ENCODE measurements at places on chromosomes 1 and 21.

DNA sequence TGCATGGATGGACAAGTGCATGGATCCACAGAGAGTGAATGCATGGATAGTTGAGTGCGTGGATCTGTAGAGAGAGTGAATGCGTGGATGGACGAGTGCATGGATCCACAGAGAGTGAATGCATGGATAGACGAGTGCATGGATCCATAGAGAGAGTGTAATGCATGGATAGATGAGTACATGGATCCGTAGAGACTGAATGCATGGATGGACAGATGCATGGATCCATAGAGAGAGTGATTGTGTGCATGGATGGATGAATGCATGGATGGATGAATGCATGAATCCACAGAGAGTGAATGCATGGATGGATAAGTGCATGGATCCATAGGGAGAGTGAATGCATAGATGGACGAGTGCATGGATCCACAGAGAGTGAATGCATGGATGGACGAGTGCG is 153.8 kb downstream of the PCBP3 start:
- DNase-seq = no peak

GRCh38 chr1:228259368-228259894 is 51.6 kb downstream of the OBSCN start:
- no peak for DNase-seq

DNA sequence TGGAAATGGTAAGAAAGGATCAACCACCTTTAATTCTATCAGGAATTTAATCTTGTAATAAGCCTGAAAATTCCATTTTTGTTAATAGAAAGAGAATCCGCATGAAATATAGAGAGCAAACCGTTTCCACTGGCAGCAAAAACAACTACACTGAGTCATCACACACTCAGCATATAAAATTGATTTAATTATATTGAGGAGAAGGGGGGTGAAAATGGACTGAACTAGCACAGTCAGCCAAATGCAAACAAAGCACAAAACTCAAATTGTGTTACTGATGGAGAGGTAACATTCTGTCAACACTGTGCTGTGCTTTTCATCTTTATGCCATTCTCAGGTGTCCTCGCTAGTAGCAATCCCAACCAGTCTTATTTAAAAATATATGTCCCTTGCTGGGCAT is 1583.9 kb downstream of the MRPL39 start:
- DNase-seq = no peak

GRCh38 chr1:168227620-168228019 is 1.8 kb downstream of the SFT2D2 start:
- no peak for DNase-seq

DNA sequence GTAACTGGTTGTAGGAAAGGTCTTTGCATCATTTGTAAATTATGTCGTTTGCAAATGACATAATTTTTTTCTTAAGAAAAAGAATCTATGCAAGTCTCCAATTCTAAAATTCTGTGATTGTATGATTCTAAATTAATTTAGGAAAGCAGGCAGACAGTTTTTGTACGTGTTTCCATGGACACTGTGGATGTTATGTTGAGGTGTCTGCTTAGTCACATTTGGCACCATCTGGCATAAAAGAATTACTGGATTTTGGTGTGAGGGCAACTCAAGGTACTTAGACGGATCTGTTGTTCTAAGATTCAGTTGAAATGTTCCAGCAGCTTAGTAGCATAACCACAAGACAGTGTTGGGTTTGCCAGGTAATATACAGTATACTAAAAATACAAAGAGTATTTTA is 42.5 kb downstream of the C1orf21 start:
- no peak for DNase-seq

DNA sequence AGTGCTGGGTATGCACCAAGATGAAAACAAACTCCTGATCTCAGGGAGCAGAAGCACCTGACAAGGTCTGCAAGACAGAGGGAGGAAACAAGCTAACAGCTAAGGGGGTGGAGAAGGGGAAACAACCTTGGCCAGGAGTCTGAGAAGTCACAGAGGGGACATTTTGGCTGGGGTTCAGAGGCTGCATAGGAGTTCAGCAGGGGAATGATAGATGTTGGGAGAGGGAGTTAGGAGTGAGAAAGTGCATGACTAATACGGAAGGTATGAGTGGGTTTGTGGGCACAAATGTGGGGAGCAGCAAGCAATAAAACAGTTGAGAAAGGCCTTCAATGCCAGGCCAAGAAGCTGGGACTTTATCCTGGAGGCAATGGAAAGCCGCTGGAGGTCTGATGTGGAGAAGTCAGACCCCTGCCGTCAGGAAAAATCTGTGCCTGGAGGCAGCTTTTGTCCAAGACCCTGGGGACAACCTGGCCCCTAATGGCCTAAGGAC is 16.4 kb downstream of the EPHA2 start:
- no peak for DNase-seq

GRCh38 chr1:59738152-59738551 is 76.6 kb upstream of the HOOK1 start:
- no peak for DNase-seq

DNA sequence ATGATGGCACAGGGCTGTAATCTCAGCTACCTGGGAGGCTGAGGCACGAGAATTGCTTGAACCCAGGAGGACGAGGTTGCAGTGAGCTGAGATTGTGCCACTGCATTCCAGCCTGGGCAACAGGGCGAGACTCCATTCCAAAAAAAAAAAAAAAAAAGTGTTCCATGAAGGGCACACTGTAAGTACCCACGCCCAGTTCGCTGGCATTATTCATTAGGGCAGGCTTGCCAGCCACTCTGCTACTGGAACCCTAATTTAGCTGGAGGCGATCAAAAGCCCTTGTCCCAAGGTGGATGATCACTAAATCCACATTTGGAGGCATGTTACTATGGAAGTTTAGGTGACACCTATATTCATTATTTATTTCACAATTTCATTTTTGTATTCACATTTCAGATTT is 5.0 kb downstream of the IFNLR1 start:
- DNase-seq = no peak

GRCh38 chr1:111242805-111243523 is 15.5 kb downstream of the CHI3L2 start:
- DNase-seq = no peak

DNA sequence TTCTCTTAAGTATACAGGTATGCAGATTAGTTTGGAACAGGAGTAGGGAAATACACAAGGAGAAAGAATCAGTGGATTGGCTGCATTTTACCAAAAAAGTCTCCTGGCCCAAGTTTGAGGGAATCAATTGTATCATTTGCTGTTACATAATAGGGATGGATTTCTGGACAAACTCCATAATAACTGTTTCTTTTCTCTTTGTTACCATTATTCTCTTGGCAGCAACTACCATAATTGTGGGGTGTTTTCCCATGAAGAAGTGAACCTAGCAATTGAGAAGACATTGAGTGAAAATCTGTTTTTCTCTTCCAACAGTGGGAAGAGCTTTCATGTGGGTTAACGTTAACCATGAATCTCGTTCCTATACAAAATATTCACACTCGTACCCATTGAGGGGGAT is 46.4 kb upstream of the DPT start:
- DNase-seq = no peak

- peak; percentile 7 for DNase-seq
Measured at GRCh38 chr1:91684481-91685196, 184.0 kb downstream of the CDC7 start.

DNA sequence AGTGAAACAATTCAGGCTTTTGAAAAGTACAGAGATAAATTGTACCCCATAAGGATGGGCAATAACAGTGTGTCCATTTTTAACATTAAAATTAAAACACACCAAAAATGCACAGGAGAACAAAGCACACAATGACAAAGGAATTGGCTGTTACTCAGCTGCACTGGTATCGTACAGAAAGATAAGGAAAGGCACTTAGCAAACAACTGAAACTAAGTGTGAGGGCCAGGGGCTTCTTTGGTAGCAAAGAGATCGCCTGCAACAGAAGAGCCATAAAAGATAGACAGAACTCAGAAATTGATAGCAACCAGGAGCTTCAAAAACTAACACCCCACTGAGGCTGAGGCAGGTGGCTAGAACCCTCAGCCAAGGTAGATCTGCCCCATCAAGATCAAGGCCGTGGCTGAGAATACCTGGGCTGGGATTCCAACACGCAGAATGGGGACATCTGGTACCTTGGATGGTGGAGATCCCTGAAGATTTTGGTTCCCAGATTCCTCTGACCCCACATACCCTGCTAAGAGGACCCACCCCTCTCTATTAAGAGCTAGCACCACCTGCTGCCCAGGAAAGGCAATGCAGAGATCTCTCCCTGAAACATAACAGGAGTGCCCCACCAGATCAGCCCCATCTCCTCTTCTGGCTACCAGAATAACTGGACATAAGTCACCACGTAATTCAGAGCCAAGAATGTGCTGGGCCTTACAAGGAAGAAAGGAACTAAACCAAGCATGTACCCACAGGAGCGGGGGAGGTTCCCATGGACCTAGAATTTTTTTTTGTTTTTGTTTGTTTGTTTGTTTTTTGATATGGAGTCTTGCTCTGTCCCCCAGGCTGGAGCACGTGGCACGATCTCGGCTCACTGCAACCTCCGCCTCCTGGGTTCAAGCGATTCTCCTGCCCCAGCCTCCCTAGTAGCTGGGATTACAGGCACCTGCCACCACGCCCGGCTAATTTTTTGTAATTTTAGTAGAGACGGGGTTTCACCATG is 16.2 kb downstream of the PLEKHO1 start:
- DNase-seq = peak; percentile 56

- peak; percentile 64 for DNase-seq
Measured at GRCh38 chr1:23980728-23981070, 572 bp upstream of the SRSF10 start.

DNA sequence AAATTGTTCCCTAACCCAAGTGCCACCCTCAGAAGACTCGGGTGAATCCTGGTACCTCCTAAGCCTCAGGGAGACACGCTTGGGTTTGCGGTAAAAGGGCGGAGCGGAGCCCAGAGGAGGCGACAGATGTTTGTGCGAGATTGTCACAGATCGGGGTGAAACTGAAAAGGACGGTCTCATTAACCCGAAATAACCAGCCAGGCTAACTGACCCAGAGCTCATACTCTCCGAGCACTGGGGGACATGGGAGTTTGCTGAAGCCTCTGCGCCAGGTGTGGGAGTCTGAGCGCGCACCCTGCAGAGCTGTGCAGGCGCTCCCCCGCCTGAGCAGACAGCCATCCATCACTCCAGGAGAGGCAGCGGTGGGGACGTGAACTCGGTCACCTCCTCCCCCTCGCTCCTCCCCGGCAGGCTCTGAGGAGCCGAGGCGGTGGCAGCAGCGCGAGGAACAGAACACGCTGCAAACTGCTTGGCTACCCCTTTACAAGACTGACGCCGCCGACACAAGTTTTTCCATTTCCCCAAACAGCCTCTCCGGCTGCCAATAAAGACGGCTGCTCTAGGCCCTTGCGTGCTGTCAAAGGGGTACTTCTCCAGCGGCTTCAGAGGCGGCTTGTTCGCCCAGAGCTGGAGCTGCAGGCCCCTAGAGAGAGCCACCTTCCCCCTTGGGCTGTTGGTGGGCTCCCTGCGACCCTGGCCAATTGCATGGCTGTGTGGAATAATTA is 43.5 kb downstream of the RRAGC start:
- DNase-seq = no peak

DNA sequence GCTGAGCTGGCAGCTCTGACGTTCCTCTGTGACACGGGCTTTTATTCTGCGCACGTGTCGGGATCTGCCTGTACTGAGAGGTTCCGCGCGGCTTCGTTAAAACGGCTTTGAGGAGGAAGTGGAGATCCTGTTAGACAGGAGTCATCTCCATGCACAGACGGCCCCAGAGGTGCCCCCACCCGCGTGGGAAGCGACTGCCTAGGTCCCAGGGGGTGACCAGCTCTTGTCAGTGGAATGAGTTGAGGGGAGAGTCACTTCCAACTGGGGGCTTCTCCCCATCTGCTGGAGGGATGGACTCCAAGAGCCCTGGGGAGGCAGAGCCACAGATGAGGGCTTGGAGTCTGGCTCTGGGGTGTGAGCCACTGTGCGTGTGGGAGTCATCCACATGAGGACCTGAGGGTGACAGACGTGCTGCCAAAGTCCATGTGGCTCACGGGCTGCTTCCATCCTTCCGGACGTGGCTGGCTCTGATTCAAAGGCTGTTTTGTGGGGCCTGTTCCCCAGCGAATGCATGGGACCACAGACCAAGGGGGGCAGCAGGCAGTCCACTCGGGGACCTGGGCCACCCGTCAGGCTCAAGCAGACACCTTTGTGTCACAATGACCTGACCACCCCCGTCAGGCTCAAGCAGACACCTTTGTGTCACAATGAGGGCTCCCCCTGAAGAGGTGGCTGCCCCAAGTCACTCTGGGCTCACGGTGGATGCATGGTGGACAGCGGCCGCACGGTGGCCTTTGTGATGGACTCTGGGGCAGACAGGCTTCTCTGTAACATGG is 26.8 kb downstream of the PTTG1IP start:
- peak; percentile 34 for DNase-seq

- DNase-seq = no peak
Measured at GRCh38 chr1:170125269-170125668, 20.5 kb upstream of the NTMT2 start.

DNA sequence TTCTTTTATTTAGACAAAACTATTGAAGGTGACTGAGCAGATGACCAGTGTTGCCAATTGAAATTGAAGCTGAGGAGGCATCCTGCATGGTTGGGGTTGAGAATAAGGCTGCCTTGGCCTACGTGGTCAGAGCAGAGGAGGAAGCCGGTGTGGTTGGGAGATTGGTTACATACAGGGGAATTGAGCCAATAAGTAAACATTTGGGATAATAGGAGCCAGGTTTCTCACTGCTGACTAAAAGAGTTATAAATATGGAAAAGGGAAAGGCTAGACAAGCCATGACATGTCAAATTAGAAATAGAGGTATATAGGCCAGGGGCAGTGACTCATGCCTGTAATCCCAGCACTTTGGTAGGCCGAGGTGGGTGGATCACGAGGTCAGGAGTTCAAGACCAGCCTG is 15.8 kb downstream of the SNX7 start:
- DNase-seq = no peak

DNA sequence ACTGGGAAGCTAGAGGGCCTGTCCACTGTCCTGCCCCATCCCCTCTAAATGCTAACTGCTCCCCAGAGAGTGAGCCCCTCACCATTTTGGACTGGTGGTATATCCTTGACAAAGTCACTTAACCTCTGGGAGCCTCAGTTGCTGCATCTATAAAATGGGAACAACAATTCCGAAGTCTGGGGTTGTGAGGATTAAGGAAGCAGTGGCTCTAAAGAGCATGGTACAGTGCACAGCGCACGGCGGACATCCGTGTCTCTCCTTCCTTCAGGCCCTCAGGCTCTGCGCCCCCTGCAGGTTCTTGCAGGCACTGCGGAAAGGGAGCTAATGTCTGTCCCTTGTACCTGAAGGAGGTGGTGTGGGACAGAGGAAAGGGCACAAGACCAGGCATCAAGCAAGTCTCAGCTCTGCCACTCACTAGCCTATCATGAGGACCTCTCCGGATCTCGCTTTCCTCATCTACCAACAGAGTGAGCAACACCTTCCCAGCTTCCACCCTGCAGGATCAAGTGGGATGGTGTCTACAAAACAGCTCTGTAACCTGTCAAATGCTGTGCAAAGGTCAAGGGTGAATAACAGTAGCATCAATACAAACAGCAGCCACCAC is 20.1 kb downstream of the ECE1 start:
- DNase-seq = peak; percentile 85

- no peak for DNase-seq
Measured at GRCh38 chr1:9352377-9353134, 59.9 kb downstream of the SPSB1 start.

DNA sequence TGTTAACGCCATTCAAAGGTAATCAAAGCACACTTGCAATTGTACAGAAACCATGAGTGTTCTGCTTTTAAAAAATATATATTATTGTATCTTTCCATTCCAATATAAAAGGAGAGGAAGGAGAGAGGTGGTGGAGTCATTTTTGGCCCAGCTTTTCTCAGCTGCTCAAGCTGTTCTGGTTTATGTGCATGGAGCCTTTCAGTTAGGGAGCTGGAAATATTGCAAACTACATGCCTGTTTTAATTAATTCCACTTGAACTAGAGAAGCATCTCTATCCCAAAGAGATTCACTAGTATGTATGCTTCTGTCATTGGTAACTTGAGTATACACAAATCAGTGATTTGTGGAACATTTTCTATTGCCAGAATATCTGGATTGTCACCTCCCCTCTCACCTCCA is 28.5 kb upstream of the C1orf105 start:
- no peak for DNase-seq

Measured in activated naive CD4-positive, alpha-beta T cell treated with Interleukin-2 at 50 U/mL for 16 hours (primary cell).